ENCODE measurements at places on chromosomes 12 and 14. TPM values are rescaled to one million over a fixed set of nuclear protein-coding genes. Genes with fewer than 3 reads are reported as not detected.
A peak's percentile ranks its signal among the peaks of the same experiment; 100 is the strongest.

The AVPR1A gene
- total RNA-seq: not detected

The STAC3 gene
- total RNA-seq: 6.8 TPM

The RTN1 gene
- total RNA-seq: not detected

The OR6C74 gene
- not detected for total RNA-seq

The PMCH gene
- not detected for total RNA-seq

The GMFB gene
- 82.2 TPM for total RNA-seq

The NRXN3 gene
- not detected for total RNA-seq

The CCDC177 gene
- total RNA-seq: not detected

The LPAR5 gene
- total RNA-seq: 25.3 TPM

The RBM19 gene
- 37.7 TPM for total RNA-seq

The SERPINA12 gene
- not detected for total RNA-seq

The RNU6-7 gene
- total RNA-seq: not detected

- no peak for DNase-seq
Measured at GRCh38 chr12:17928708-17929366, 161.2 kb downstream of the RERGL start.

DNA sequence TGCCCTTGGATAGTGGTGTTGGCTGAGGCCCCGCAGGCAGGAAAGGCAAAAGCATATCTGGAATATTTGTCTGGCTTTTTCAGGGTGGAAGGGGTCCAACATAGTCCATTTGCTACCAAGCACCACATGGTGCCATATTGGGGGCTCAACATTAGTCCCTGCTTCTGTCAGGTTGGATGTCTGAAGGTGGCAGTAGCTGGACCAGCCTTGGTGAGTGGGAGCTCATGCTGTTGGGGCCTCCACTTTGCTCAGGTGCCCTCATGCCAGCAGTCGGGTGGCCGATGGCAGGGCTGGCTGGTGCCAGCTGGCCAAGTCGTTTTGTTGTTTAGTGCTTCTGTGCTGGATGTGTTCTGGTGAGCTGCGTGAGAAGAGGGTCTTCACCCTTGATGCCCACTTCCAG, 135.3 kb downstream of the PAPOLA start:
- DNase-seq: no peak

DNA sequence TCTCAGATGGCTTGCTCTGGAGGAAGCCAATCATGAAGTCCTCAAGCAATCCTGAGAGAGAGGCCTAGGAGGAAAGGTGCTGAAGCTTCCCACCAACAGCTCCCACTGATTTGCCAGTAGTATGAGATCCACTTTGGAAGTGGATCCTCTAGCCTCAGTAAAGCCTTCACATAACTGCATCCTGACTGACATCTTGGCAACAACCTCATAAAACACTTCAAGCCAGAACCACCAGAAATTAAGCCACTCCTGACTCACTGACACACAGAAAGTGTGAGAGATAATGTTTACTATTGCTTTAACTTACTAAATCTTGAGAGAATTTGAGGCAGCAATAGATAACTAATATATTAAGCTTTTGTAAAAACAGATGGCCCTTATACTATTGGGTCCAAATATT, 11.7 kb upstream of the TMX1 start:
- no peak for DNase-seq

DNA sequence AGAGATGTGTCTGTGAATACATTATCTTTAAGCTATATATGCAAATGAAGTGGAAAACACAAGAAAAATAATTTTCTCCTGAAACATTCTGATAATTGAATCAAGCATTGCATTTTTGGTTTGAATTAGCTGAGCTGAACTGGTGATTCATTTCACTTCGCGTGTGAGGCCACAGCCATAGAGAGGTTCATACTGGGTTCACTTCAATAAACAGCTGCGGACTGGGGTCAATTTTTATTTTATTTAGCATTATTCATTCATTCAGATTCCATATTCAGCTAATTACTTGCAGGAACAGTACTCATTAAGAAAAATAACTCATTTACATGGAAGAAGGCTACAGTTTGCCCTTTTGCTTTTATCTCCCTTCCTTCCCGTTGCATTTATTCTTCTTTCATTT, 195.2 kb upstream of the LRIG3 start:
- no peak for DNase-seq

GRCh38 chr12:73598626-73599025, 939.0 kb upstream of the ATXN7L3B start:
- DNase-seq: no peak

DNA sequence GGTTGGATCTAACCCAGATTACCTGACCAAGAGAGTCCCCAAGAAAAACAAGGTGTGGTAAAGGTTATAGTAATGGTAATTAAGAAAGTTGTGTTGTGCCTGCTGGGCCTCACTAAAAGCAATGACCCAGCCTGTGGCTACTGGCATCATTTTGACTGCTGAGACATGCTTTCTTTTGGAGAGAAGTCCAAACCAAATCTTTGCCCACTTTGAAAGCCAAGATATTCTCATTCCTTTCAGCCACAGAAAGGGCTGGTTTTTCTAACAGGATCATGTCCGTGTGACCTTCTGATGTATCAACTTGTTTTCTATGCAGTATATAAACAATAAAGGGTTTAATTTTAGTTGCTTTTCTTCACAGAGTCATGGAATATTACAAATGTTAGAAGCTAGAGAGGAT, 388.6 kb downstream of the RAD51B start:
- DNase-seq: no peak

- DNase-seq: peak; percentile 35
Measured at GRCh38 chr14:104096751-104097700, 11.5 kb downstream of the ASPG start.

GRCh38 chr12:8699714-8700113, 1.9 kb downstream of the RIMKLB start:
- peak; percentile 51 for DNase-seq

DNA sequence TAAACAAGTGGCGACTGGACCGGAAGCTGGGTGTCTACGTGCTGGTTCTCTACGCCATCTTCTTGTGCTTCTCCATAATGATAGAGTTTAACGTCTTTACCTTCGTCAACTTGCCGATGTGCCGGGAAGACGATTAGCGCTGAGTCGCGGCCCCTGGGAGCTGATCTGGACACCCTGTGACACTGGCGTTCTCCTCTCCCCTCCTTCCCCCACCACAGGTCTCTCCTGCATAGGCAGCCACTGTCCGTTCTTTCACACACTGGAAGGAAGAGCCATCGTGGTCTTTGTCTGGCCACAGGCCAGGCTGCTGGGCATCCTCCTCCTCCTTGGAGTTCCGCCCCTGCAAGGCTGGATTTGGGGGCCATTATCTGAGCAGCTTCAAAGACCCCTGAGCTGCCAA, 20.1 kb upstream of the RIN3 start:
- DNase-seq: no peak

DNA sequence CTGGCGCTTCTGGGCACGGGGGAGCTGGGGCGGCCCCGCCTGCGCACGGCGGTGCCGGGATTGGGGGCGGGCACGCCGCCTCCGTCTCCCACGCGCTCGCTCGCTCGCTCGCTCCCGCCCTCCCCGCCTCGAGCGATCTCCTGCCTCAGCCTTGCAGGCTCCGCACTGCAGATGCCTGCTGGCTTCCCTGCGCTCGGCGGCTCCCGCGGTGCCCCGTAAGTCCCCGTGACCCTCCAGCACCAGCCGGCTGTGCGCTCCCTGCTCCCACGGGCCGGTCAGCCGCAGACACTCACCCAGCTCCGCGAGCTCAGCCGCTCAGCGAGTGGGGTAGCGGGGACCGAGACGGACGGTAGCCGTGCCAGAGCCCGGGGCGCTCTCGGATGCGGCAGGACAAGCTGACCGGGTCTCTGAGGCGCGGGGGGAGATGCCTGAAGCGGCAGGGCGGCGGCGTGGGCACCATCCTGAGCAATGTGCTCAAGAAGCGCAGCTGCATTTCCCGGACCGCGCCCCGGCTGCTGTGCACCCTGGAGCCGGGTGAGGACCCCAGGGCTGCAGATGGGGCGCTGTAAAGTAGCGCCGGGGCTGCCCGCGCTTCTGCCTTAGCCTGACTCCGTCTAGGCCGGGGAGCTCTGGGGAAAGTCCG, at the start of gene TBC1D30:
Gene TBC1D30, plus strand, starts transcription at position 148 of the 643 bp plus-strand sequence. Its CDS starts 233 bp downstream, at position 381.
- no peak for DNase-seq

- no peak for DNase-seq
Measured at GRCh38 chr14:69669375-69669774, 58.0 kb downstream of the SUSD6 start.

DNA sequence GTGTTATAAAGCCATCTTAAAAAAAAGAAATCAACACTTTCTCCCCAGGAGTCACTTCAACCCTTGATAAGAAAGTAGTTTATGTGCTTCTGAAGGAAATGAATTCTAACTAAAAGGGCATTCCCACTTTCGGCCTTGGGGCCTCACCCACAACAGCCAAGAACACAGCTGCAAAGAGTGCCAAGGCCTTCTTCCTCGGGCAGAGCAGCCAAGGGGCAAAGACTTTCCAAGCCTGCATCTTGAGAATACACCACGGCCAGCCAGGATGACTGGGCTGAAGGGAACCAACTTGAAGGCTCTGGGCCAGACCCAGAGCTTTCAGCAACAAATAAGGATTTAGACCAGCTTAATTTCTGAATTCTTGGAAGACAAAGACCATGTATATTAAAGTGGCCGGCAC, 60.4 kb upstream of the FOXN3 start:
- DNase-seq: no peak

- peak; percentile 74 for DNase-seq
Measured at GRCh38 chr12:110355073-110355472, 48.4 kb downstream of the ANAPC7 start.

- DNase-seq: no peak
Measured at GRCh38 chr12:4975574-4975973, 65.9 kb downstream of the KCNA1 start.

- peak; percentile 12 for DNase-seq
Measured at GRCh38 chr14:55138091-55138490, 9.0 kb downstream of the LGALS3 start.

GRCh38 chr12:45959728-45960127, 30.6 kb downstream of the SCAF11 start:
- DNase-seq: no peak

DNA sequence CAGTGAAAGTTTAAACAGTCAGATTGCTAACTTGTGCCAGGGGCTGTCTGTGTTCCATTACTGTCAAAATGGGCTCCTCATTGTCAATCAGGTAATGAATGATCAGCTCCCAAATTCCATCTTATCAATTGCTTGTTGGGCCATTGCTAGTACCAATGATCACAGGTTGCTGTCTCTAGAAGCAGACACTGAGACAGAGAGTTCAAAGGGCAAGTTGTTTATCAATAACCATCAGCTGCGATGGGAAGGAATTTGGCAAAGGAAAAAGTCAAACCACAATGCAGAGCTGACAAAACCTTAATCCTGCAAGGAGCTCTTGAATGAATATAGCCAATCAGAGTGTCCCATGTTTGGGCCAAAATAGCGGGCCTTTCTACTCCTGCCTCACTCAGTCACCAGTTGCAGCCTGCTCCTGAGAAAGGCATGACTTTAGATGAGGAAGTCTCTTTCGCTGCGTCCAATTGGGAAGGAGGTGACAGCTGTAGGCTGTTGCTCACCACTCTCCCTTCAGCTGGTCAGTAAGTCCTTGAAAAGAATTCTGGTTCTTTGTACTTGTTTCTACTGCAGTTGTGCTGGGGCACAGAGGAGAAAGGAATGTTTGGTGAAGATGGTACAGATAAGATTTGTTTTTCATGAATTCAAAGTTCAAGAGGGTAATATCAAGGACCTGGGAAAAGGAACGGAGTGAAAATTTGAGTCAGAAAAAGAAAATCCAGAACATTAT, 179.2 kb upstream of the PDE3A start:
- DNase-seq: no peak

DNA sequence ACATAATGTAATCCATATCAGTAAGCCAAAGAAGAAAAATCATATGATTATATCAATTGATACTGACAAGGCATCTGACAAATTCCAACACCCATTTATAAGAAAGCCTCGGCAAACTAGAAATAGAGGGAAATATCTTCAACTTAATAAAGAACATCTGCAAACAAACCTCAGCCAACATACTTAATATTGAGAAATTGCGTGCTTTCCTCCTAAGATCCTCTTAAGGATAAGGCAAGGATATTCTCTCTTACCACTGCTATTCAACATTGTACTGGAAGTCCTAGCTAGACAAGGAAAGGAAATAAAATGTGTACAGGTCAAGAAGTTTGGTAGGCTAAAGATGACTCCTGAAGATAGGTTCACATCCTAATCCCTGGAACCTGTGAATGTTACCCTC, 115.9 kb downstream of the DERA start:
- DNase-seq: no peak

GRCh38 chr12:3670083-3670620, 82.8 kb downstream of the CRACR2A start:
- DNase-seq: no peak

- peak; percentile 47 for DNase-seq
Measured at GRCh38 chr12:119412811-119413794, 78.6 kb downstream of the CCDC60 start.

DNA sequence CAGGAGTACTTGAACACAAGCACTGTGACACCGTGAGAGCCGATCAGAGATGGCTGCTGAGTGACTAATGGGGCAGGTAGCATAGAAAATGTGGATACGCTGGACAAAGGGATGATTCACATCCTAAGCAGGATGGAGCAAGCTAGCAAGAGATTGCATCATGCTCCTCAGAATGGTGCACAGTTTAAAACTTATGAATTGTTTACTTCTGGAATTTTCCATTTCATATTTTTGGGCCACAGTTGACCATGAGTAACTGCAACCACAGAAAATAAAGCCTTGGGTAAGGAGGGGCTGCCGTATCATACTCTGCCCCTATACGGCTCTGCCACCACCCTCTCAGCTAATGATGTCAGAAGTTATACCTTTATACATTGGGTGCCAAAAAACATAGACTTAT, 23.3 kb upstream of the MARK3 start:
- no peak for DNase-seq

Measured in OCI-LY7 (cell line).